ENCODE measurements at places on chromosomes 3 and 15.

DNA sequence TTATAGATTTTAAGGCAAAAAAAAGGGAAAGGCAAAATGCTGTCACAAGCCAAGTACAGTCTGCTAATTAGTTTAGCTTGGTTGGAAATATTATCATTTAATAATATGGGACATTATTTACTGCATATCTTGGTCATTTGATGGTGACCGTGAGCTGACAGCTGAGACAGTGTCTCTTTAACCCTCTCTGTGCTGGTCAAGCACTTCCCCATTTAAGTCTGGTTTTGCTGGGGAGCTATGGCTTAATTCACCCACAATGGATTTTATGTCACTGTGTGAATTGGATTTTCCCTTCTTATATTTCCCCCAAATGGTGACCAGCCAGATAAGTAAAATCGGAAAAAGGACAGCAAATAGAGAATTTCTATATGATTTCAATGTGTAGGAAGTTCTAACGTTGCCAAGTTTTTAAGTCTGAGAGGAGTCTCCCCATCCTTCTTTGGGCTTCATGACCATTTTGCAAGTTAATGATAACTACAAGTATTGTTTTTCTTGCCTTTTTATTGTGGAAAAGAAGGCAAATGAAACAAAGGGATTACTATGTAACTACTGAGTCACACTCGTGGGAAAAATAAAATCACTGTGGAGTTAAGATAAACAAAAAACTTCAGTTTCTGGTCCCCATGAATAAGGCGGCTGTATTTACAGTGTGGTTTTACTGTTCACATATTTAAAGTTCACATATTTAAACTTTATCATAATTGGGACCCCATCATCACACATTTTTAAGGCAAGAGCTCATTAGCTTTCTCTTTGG lies 373.5 kb downstream of the NR2F2 start:
- DNase-seq, result no peak

GRCh38 chr3:164194842-164195241 lies 883.5 kb downstream of the SI start:
- DNase-seq, result no peak

GRCh38 chr3:16265455-16265786 lies 409 bp downstream of the OXNAD1 start:
- DNase-seq, result no peak

GRCh38 chr15:67307889-67308597 lies 53.5 kb downstream of the IQCH start:
- DNase-seq, result no peak

DNA sequence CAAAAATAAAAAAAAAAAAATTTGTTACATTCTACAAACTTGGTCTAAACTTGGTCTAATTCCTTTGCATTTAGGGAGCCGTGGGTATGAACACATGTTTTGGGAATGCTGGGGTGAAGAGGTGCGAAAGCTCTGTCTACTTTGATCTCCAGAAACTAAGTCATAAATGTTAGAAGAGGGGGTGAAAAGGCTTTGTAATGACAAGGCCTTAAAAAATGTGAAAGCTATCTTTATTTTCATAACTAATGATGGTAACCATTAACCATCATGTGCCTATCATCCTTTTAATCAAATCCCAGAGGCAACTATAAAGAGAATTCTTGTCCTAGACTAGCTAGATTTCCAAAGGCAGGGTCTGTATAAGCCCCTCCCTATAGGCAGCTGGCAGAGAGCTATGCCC lies 60.9 kb downstream of the PRICKLE2 start:
- DNase-seq, result no peak

DNA sequence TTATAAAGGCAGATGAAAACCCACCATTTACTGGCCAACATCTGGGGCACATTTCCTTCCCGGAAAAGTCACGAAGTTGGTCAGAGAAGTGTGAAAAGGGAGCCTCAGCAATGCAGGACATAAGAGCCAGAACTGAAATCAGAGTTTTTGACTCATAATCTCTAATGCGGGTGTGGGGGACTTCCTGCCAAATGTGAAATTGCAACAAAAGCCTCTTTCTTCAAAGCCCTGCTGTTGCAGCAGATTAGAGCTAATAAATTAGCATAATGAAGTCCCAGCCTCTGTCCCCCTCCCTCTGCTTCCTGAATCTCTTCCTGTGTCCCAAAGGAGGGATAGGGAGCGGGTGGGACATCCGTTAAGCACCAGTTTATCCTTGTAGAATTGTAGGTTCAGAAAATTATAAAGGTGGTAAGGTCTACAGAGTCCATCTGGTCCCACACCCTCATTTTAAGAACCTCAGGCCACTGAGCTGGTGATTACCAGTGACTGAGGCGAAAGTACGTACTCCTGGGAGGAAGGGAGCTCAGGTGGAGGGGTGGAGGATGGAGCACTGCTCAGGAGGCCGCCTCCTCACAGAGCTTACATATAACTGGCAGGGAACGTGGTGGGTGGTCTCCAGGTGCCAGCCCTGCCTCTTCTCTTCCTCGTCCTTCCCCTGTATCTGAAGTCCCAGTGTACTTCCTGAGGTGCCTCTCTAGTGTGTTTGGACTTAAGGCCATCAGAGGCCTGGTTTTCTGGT lies 35.0 kb downstream of the ST6GAL1 start:
- no peak for DNase-seq

DNA sequence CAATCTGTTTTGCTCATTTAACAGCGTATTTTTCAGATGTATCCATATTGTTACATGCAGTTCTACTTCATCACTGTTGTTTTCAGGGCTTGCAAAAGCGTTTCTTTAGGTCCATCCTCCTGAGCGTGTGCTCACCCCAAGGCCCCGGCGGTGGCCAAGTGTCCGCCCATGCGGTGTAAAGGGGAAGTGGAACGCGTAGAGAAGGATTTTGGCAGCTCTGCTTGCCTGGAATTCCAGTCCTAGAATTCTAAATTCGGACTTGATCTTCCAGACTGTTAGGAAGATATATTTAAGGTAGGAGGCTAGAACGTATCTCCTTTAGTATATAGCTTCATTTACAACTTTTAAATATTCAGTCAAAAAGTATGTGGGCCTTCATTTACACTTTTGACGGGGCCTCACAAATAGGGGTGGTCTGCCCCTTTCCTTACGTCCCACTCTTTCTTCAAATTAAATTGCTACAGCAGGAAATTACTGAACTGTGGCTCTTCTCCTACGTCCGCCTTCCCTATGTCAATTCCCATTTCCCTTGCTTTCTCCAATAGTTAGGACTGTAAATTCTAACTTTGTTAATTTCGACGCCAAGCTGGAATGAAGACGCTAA lies 609 bp upstream of the TBC1D23 start:
- DNase-seq, result peak; percentile 58

- DNase-seq, result no peak
Measured at GRCh38 chr3:157061265-157061664, 98.7 kb downstream of the CCNL1 start.

GRCh38 chr3:194308601-194309449 lies 42.3 kb downstream of the CPN2 start:
- peak; percentile 87 for DNase-seq

- DNase-seq, result no peak
Measured at GRCh38 chr3:106929081-106929480, 448.2 kb upstream of the CCDC54 start.

DNA sequence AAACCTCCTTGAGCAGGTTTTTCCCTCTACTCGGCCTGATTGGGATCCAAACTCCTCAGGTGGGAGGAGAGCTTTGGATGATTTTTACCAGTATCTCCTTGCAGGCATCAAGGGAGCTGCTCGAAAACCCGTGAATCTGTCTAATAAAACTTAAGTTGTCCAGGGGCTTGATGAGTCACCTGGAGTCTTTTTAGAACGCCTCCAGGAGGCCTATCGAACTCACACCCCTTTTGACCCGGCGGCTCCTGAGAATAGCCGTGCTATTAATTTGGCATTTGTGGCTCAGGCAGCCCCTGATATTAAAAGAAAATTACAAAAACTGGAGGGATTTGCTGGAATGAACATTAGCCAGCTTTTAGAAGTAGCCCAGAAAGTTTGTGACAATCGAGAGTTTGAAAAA lies 41.6 kb downstream of the ZBTB11 start:
- no peak for DNase-seq

GRCh38 chr15:53129121-53129904 lies 339.2 kb upstream of the ONECUT1 start:
- no peak for DNase-seq

DNA sequence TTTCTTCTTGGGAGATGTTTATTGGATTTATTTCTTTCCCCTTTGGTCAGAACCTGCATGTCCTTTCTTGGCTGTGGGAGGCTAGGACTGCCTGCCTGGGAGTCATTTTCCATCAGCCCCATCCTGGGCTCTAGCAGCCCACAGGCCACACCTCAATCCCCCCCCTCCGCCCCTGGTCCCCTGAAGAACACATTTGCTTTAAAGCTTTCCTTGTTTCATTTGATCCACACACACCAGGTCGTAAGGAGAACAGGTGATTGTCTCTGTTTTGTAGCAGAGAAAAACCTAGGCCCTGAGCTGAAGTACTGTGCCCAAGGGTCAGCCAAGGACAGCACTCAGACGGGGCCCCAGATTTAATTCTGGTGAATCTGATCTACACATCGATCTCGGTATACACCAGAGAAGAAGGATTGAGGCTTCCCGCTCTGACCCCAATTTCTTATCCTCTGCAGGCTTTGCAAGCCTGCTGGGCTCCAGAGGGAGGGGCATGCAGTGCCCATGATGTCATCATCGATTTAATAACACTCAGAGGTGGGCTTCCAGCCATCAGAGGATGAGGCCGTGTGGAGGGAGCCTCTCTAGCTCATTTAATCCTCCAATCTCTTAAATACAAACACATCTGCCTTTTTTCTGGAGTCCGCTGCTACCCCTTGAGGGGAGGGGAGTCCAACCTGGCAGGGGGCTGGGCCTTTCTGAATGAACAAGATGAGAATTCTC lies 1.7 kb upstream of the CLN6 start:
- DNase-seq, result no peak

DNA sequence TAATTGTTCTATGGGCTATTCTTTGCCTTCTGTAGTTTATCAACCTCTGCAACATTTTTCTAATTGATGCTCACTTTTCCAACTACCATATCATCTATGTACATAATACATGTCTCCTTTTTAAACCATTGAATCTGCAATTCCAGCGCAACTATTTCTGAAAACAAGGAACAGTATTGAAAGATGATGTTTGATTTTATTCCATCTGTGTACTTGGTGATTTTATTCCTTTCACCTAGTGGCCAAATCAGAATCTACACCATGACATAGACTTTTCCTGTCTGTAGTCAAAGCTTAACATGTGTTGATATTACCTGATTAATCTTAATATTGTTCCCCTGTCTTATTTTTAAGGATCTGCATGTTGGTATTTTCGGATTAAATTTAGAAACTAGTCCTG lies 13.0 kb downstream of the NKTR start:
- no peak for DNase-seq

DNA sequence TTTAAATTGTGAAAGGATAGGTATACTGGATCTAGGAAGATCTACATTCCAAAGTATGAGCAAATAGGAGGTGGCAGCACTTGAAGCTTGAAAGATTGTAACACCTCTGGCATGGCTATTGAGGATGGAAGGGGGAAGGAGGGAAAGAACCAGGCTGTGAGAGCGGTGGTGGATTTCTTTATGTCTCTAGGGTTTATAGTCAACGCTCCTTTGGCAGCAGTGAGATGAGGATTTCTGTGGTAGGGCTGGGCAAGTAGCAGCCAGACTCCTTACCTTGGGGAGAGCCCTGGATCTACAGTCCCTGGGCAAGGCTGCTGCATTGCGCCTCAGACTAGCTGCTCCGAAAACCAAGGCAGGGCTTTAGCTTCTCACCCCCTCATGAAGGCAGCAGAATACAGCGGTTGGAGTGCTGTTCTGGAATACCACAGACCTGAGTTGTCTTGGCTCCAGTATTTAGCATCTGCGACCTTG lies 53.2 kb downstream of the MEF2A start:
- DNase-seq, result no peak

DNA sequence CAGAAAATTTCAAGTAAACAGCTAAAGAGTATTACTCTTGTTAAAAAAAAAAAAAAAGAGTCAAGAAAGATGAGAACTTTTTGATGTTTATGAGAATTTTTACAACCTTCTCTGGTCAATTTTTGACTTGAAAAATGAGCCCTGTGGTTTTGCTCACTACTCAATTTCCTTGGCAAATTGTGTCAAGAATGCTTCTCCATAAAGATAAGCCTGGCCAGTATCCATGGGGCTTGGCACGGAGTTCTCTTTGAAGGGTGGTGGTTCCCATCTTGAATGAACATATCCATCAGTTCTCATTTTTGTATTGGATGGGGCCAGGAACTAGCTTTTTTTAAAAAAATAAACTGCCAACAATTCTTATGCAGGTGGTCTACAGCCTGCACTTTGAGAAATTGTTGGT lies 179.9 kb downstream of the RYR3 start:
- DNase-seq, result no peak

DNA sequence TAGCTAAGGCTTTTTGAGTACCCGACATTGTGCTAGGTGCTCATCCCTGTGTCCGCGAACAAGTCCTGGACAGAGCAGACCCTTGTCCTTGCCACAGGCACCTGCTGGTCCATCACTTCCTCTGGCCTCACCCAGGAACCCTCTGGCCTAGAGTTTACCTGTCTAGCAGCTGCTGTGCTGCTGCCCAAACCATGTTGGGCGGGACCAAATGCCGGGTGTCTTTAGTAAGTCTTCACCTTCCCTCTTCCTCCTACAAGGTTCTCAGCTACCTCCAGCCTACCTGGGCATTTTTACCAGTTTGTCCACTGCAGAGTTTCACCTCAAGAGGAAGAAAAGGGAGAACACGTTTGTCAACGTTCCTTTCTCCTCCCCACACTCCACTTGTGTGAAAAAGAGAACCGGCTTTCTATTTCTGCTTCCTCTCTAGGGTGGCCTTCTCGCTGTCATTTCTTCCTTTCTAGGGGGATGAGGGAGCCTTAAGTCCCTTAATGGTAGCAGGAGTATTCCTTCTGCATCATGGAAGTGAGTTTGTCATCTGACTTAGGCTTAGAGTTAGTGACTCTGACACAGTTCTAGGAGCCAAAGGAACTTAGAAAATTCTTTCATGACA lies 80.4 kb upstream of the GCNT3 start:
- DNase-seq, result no peak

- DNase-seq, result no peak
Measured at GRCh38 chr3:113825090-113825489, 13.5 kb upstream of the GRAMD1C start.

DNA sequence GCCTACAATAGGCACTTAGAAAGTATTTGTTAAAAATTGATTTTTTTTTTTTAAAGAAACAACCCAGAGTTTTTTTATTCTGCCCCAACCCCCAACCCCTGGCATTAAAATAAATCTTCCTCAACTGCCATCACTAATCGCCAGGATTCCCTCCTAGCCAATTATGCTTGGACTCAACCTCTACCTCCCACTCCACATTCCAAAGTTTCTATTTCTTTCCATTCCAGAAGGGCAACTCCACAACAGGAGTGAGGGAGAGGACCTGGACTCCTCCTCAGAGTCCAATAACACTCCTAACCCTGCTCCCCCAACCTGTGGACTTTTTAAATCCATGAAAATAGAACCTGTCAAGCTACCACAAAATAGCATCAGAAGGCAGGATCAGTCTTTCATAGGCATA lies 99.4 kb downstream of the ADAMTS9 start:
- DNase-seq, result no peak

GRCh38 chr3:94285872-94286271 lies 223.0 kb downstream of the NSUN3 start:
- peak; percentile 14 for DNase-seq
